ENCODE measurements at places on chromosomes 1 and 21.
A peak's percentile ranks its signal among the peaks of the same experiment; 100 is the strongest.

DNA sequence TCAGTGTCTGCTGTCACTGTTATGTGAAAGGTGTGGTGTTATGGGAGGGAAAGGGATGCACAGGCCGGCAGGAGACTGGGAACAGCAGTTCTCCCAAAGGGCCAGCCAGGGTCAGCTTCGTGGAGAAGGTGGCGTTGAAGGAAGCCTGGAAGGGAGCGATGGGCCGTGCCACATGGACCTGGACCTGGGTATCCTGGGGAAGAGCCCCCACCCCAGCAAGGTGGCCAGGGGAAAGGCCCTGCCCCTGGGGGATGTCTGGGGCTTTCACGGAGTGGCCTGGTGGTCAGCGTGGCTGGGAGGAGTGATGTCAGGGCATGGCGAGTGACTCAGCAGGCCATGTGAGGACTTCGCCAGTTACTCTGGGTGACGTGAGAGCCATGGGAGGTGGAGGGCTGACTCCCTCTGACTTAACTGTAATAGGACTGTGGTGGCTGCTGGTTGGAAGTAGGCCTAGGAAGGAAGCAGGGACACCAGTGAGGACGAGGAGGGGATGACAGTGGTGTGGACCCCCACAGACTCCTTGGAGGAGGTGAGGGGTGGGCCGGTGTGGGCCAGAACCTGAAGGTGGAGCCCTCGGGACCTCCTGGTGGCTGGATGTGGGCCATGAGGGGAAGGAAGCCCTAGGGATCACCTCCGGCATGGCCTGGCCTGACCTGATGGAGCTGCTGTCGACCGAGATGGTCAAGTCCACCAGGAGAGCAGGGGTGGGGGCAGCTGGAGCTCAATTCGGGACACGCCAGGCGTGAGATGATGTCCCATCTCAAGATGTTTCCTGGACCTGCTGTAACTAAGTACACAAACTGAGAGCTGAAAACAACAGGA lies 54.5 kb downstream of the BACE2 start:
- no peak for DNase-seq

GRCh38 chr1:169680377-169681019 lies 30.9 kb downstream of the SELL start:
- peak; percentile 54 for DNase-seq

DNA sequence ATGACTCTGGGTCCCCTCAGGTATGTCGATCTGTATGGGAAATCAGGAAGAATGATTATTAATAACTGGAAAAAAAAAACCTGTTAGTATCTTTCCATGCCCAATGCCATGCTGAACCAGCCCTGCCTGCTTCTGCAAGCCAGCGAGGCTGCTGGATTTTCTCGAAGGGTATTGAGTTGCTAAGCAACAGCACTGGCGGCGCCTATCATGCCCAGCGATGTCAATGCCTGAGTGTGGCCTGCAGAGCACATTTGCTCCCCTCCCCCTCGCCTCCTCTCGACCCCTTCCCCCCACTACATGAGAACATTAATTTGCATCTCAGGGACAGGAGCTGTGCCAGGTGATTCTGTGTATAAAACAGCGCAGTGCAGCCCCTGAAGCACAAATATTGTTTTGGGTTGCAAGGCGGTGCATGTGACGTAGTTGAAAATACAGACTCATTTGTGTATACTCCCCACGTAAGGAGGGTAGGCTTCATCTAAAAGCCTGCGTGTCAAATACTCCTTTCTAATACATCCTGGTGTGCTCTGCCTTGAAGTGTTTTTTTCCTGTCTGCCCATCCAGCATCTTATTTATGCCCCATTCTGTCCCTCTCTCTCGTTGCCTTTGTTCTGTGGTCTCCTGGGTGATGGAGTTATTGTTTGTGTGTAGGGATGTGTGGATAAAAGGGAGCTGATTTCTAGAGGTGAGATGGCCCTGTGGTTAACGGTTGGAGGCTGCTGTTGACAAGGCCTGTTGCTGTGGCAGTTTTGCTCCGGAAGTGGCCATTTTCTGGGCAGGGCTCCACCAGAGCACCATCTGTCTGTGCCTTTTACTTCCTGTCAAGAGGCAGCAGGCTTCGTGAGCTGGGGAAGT lies 32.7 kb upstream of the ATP5PO start:
- peak; percentile 81 for DNase-seq

DNA sequence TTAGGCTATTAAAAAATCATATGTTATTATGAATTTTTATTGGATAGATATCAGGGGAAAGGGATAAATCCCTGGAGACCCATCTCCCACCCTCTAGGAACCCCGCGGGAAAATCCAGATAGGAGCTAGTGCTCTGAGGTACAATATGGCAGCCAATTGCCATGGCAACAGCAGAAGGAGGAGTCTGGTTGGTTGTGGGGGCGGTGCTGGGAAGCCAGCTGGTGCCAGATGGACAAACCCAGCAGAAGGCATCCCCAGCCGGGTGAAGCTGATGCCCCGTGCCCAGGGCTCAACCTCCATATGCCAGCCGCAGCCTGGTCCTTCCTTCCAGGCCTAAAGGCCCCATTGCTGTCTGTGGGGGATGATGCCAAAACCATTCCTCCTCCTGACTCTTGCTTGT lies 38.3 kb downstream of the RHBG start:
- DNase-seq: no peak

DNA sequence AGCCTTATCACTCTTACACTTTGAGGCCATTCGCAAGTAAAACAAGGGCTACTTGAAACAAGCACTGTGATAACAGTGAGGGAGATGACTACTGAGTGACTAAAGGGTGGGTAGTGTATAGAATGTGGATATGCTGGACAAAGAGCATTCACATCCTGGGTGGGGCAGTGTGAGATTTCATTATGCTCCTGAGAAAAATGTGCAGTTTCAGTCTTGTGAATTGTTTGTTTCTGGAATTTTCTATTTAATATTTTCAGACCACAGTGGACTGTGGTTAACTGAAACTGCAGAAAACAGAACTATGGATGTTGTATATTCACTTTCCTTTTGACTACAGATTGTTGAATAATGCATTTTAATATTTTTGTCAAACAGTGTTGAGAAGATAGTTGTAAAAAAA lies 25.1 kb upstream of the B3GALT2 start:
- DNase-seq: no peak

DNA sequence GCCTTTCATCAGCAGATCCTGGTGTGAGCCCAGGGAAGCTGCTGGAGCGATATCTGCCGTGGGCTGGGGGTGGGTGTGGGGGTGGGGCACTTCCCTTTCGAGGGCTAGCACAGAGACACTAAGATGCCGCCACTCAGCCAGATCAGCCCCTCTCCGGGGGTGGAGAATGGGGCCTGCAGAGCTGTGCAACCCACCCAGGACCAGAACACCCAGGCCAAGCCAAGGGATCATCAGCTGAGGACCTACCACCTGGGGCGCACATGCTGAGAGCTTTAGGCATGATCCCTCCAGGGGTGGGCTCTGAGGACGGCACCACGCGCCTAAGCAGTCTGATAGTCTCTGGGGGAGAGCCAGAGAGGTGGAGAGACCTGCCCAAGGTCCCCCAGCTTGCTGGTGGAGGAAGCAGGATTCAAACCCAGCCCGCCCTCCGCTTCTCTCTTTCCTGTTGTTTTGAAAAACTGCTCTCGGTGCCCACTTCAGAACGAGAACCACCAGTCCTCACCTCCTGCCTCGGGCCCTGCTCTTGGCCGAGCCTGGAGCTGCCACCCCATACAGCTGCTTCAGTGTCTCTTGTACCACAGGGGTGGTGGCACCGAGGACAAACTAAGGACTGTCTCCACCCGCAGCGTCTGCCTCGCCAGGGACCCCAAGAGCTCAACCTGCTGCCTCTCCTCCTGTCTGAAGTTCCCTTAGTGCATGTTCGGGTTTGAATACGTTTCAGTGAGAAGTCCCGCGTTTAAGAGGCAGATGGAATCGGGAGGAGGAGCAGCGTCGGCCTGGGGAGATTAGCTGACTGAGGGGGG lies 39.7 kb upstream of the RUNX3 start:
- DNase-seq: no peak

DNA sequence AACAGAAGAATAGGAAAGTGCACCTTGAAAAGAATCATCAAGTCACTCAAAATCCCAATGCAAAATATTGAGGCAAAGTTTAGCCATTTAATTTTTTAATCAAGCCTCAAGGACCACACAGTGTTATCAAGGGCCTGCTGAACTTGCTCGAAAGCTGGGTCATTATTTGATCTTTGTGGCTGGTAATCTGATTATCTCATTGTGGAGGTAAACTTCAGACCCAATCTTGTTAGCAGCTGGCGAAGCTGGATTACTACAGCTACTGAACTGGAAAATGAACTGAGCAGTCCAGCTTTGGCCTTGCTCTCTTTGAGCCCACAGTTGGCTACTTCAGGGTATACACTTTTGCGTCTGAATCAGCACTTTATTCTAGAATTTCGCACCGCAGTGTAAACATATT lies 94.4 kb downstream of the BARHL2 start:
- no peak for DNase-seq

- no peak for DNase-seq
These were observed 118.1 kb downstream of the SYT2 start for GRCh38 chr1:202592146-202592545.

- DNase-seq: no peak
These were observed 33.8 kb upstream of the SLC30A1 start for GRCh38 chr1:211612786-211613107.

DNA sequence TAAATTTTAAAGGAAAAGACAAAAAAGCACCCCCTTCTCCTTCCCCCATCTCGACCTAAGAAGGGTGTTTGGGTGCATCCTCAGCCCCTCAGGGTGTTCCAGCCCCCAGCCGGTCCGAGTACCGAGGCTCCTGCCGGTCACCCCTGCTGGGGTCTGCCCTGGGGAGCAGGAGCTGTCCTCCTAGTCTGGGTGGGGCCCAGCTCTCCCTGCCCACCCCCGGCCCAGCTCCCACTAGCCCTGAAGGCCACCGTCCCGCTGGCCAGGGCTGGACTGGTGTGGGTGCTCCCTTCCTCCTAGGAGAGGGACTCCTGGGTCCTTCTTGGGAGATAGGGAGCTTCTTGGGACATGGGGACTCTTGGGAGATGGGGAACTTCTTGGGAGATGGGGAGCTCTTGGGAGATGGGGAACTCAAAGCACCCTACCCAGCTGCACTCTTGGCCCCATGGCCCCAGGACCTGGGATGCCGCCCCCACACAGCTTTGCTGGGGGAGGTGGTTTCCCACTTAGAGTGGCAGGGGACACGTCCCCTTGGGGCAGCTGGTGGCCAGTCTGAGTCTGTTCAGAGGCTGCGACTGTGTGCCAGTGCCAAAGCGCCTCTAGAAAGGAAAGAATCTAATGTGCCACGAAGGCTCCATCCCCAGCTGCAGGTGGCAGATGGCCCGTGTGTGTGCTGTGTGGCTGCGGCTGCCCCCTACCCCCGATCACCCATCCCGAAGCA lies 44.5 kb downstream of the MORN1 start:
- no peak for DNase-seq

GRCh38 chr1:78843111-78843510 lies 163.4 kb downstream of the ADGRL4 start:
- no peak for DNase-seq

- DNase-seq: no peak
These were observed 93.1 kb downstream of the RGL1 start for GRCh38 chr1:183898001-183898396.

DNA sequence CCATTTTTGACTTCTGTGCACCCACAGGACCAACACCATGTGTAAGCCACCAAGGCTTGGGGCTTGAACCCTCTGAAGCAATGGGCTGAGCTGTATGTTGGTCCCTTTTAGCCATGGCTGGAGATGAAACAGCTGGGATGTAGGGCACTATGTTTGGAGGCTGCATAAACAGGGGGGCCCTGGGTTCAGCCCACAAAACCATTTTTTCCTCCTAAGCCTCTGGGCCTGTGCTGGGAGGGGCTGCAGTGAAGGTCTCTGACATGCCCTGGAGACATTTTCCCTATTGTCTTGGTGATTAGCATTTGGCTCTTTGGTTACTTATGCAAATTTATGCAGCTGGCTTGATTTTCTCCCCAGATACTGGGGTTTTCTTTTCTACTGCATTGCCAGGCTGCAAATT lies 144.9 kb downstream of the ZNF326 start:
- no peak for DNase-seq

DNA sequence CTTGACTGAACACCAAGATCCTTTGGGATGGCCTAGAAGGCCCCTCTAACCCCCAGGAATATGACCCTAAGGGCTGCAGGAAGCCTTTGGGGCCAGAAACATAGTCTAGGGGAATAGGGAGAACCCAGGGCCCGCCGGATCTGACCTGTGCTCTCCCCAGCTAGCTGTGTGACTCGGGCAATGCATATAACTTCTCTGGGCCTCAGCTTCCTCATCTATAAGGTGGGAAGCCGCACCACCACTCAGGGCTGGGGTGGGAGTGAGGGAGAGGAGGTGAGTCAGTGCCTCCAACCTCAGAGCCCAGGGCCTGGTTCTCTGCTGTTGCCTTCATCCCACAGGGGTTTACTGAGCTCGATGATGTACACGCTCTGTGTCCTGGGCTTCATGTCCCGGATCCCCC lies 434.4 kb downstream of the PTPRU start:
- no peak for DNase-seq

DNA sequence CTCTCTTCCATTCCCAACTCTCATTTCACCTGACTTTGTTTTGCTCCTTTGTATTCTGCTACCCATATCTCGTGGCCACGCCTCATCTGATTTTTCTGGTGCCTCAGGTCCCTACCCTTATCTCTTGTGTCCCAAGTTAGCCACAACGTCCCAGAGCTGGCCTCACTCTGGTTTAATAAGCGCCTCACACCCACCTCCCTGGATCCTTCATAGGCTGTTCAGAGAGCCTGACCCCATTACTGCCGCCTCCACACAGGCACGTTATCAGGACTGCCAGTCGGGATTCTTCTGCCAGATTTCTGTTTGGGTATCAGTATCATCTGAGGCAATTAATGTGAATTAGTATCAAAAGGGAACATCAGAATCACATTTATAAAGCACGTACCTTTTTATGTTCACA lies 34.7 kb upstream of the TMEM125 start:
- DNase-seq: no peak

GRCh38 chr1:61042466-61043009 lies 39.8 kb upstream of the NFIA start:
- DNase-seq: no peak

DNA sequence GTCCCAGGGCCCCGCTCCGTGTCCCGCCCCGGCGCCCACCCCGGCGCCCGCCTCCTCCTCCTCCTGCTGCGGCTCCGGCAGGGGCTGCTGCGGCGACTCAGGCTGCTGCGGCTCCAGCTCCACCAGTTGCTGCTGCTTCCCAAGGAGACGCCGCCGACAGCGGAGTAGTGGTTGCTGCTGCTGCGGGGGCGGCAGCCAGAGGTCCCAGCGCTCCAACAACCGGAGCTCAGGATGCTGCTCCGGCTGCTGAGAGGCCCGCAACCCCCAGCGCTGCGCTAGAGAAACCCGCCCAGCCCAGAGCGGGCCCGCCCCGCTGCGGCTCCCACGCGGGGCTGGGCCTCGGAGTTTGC lies 1.1 kb downstream of the CRCT1 start:
- DNase-seq: no peak

DNA sequence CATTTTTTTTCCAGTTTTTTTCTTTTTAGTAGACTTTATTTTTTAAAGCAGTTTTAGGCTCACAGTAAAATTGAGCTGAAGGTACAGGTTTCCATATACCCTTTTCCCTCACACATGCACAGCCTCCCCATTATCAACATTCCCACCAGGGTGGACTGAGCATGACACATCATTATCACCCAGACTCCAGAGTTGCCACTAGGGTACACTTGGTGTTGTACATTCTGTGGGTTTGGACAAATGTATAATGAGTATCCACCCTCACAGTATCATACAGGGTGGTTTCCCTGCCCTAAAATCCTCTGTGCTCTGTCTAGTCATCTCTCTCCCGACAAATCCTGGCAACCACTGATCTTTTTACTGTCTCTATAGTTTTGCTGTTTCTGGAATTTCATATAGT lies 3.0 kb upstream of the AIM2 start:
- DNase-seq: no peak

GRCh38 chr1:202046748-202047708 lies 36.6 kb downstream of the ELF3 start:
- no peak for DNase-seq
